Endothelial cell of umbilical vein (primary cell): ENCODE measurements at places on chromosomes 6 and 20. TPM values are rescaled to one million over a fixed set of nuclear protein-coding genes. Genes with fewer than 3 reads are reported as not detected.

GRCh38 chr20:38828514-38829295, 23.2 kb downstream of the PPP1R16B start:
- no peak for DNase-seq

DNA sequence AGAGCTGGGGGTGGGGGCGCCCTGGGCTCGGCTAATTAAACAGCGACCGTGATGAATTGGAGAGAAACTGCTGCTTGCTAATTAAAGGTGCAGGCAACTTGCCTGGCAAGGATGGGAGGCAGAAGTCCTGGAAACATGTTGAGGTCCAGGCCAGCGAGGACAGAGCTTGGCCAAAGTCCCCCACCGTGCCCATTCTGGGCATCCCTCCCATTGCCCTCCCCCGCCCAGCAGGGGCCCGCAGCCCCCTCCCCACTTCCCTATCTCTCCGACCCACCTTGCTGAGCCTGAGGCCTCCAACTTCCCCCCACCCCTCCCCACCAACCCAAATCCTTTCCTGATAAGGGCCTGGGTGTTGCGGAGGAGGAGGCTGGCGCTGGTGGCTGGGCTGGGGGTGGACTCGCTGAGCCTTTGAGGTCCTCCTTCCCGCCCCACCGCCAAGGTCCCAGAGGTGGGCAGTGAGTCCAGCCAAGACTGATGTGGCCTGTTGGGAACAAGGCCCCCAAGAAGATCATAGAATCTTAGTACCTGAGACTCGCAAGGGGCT, 23.3 kb downstream of the C20orf203 start:
- DNase-seq: no peak

DNA sequence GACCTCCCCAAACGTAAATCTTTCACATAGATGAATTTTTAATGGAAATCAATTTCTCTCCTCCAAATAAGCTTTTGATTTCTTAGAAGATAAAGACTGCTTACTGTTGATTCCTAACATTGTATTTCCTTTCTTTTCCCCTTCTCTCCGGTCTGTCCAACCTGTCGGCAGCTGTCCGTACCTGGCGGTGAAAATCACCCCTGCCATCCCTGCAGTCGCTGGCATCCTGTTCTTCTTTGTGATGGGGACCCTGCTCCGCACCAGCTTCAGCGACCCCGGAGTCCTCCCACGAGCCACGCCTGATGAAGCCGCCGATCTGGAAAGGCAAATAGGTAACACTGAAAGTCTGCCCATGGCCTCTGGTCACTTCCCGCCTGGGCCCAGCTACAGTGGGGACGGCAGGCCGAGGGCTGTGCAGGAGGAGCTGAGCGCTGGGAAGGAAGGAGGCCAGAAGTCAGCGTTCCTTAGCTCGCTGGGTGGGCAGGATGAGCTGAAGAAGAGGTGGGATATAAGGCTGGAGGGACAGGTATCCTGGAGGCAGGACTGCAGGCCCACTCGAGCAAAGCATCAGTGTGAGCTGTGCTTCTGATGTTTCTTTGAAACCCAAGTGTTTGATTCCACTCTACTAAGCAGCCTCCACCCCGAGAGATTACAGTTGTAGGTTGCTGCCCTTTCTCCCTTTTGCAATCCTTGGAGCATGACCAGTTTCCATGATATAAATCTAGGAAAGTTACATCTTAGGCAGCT, 161.6 kb downstream of the ZDHHC14 start:
- no peak for DNase-seq

Gene FIG4
- total RNA-seq: 11.5 and 12.2 TPM in 2 replicates

Gene PPP1R3G
- total RNA-seq: 0.07 and 0.09 TPM in 2 replicates

- peak; percentile 65 for DNase-seq
Measured at GRCh38 chr6:125906158-125906998, 50.2 kb upstream of the HINT3 start.

GRCh38 chr6:147057705-147058342, 146.4 kb upstream of the STXBP5 start:
- DNase-seq: no peak

GRCh38 chr20:54227241-54227640, 19.4 kb downstream of the PFDN4 start:
- no peak for DNase-seq

Gene DLL1
- 2.0 and 2.3 TPM in 2 replicates for total RNA-seq

DNA sequence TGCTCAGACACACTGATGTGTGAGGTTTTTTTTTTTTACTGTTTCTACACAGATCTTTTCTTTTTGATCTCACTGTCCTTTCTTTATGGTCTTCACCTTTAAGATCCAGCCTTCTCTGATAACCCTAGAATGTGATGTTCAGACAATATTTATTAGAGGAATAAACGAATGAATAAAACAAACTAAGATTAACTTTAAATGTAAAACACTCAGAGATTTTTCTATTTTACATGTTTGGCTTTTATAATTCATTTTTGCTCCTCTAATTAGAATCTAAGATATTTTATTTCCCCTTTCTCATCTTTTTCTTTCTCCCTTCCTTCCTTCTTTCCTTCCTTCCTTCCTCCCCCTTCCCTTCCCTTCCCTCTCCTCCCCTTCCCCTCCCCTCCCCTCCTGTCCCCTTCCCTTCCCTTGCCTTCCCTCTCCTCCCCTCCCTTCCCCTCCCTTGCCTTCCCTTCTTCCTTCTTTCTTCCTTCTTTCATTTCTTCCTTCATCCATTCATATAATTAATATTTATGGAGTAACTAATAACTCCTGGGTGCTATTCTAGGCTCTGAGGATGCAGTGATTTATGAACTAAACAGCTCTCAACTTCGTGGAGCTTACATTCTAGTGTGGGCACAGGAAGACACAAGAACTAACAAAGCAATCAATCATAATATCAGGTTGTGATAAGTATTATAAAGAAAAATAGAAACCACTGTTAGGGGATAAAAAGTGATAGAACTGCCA, 133.5 kb upstream of the TSHZ2 start:
- DNase-seq: no peak

Gene CENPQ
- 8.0 and 8.2 TPM in 2 replicates for total RNA-seq
